ENCODE measurements at places on chromosomes 3 and 15.

DNA sequence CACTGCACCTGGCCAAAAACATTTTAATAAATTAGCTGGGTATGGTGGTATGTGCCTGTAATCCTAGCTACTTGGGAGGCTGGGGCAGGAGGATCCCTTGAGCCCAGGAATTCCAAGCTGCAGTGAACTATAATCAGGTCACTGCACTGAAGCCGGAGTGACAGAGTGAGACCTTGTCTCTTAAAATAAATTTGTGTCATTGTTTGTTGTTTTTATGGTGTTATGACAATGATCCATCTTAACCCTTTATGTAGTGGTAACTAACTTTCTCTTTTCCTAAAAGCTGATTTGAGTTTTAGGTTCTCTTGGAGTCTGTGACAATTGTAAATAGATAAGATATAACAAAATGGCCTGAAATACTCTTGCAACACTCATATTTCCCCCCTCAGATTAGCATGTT, 20.7 kb downstream of the FLNB start:
- DNase-seq: no peak

DNA sequence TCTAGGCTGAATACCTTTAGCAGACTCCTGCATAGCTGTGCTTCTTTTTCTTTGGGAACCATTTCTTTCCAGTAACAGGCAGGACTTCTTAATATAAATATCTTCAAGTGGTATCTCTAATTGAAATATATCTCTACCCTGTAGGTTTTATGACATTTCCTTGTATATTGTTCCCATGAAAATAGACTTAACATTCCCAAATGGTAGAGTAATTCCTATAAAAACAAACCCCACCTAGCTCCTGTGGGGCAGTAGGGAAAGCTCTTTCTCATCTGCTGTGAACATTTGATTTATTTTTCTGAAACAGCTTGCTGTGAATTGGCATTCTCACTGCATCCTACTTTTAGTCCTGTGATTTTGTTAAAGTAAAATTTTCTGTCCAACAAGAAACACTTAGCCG, 20.8 kb downstream of the SELENOT start:
- no peak for DNase-seq

DNA sequence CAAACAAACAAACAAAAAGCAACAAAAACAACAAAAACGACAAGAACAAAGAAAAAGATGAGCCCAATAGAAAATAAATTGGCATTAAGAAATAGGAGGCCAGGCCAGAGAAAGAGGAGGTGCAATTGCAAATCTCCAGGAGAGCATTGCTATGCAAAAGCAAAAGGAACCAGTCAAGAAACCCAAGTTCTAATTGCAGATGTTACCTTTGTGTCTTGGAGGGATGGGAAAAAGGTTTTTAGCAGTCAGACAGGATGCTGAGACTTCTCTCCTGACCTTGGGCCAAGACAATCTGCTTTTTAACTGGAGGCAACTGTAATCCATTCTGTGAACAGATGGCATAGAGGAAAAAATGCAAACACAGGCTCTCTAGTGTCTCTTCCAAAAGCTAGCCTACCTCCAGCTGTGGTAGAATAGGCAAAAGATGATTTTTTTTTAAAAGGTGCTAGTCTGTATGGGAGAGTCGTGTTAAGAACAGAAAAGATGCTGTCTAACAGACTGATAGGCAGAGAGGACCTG, 56.4 kb downstream of the LSAMP start:
- DNase-seq: no peak

DNA sequence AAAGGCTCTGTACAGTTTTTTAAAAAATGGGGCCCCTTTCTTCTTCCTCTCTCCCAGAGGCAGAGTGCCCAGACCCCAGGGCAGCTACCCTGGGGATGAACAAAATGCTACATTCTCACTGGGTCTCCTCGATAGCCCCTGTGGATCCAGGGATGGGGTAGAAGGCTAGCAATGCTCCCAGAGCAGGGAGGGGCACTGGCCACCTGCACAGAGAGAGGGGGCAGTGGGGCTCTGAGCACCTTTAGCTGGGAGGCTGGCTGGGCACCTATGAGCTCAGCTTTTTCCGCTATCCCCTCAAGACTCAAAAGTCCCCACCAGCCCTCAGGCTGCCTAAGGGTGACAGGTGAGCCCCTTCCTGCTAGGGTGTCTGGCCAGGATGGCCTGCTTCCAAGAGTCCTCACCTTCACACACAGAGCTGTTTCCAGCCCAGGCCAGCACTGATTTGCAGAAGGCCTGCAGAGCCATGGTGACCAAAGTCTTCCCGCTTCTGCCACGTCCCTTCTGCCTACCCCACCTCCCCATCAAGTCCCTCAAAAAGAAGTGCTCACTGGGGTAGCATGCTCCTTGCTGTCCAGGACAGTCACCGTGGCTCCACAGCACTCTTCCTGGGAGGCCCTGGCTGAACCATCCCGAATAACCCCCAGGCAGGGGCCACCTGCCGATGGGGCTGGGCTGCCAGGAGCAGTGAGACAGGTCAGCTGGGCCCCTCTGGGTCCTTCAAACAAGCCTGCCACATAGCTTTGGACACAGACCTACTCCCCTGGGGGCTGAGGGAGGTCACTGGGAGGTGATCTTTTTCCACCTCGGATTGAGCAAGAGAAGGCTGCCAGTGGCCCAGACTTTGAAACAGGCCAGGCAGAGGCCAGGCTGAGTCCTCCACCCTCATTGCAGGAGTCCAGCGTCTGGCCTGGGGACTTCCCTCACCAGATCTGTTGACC, 20.4 kb downstream of the BMF start:
- no peak for DNase-seq

- no peak for DNase-seq
These were observed 197.4 kb downstream of the ISL2 start for GRCh38 chr15:76533995-76534394.

DNA sequence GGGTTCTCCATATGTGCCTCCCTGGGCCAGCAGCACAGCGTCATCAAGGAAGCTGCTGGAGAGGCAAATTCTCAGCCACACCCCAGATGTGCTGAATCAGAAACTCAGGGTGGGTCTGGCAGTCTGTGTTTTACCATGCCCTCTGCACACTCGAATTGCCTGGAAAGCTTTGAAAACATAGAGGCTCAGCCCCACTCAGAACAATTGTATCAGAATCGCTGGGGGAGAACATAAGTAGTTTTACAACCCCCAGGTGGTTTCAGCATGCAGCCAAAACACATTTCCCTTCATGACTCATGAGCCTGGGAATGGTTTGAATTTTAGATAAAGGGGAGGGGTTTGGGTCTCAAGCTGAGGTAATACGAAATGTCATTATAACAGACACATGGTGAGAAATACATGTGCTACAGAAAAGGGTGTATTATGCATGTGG, 9.6 kb downstream of the TGM4 start:
- peak; percentile 70 for DNase-seq

- no peak for DNase-seq
These were observed 9.1 kb downstream of the CD80 start for GRCh38 chr3:119550192-119550910.

- DNase-seq: peak; percentile 40
These were observed 72.9 kb upstream of the ATP2C1 start for GRCh38 chr3:130820976-130821375.

- no peak for DNase-seq
These were observed 56.3 kb downstream of the TP63 start for GRCh38 chr3:189687475-189687874.
